ENCODE measurements at places on chromosomes 5 and 9.

DNA sequence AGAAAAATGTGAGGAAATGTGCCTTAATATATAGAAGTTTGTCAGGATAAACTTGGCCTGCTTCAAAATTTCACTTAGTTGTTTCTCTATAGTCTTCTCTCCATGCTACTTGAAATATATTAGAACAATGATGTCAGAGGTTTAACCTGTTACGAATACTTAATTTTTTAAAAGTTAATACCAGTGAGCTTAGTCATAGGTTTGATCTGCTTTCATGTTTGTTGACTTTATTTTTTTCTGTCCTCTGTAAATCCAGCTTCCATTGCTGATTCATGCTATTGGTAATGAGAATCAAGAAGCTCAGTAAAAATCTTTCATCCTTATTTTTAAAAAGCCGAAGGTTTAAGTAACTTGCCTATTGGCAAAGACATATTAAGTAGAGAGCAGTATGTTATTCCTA is 27.9 kb downstream of the BDP1 start:
- no peak for DNase-seq

DNA sequence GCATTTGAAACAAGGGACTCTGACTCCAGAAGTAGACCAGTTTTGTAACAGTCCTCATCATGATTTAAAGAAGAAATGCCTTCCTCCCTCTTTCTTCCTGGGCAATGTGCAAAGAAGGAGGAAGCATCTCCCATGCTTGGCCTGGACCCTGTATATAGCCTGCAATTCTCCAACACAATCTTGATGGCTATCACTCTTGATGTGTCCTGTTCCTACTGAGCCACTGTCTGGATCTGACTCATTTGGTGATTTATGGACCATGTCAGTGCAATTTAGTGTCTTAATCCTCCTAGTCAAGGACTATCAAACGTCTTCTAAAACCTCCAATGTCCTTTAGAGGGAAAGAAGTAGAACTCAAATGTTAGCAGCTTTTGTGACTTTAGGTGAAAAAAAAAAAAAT is 697.3 kb downstream of the TLR4 start:
- DNase-seq: no peak

- DNase-seq: no peak
Measured at GRCh38 chr5:172793577-172794488, 22.8 kb upstream of the DUSP1 start.

- no peak for DNase-seq
Measured at GRCh38 chr5:179406031-179406961, 61.0 kb upstream of the ADAMTS2 start.

DNA sequence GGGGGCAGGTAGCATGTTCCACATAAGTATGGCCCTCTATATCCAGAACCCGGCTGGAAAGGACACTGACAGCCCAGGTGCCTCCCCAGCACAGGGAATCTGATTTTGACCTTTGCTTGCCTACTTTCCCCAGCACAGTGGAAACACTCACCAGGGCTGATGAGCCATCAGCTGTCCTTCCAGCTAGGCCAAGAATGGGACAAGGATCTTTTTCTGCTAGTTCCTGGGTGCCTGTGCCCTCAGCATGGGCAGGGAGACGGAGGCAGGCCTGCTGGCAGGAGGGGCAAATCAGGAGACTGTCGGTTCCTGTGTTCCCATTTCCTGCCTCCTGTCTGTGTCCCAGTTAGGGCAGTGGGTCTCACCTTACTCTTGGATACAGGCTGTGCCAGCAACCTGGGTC is 1.1 kb downstream of the CYFIP2 start:
- DNase-seq: no peak

DNA sequence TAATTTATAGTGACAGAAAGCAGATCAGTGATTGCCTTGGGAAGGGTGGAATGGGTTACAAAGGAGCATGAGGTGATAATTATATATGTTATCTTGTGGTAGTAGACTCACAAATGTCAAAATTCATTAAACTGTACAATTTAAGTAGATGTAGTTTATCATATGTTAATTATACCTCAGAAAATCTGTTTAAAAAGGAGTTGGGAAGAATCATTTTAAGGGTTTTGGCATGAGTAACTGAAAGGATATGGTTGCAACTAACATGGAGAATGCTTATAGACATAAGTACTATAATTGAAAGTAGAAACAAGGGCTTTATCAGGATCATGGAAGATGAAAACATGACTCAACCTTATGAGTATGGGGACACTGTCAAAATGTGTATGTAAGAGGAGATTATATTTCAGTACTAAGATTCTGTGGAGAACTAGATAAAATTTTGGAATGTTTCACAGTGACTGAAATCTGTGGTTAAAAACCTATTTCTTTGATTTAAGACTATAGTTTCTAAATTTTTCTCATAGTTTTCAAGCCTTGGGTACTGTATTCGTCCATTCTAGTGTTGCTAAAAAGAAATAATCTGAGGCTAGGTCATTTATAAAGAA is 73.3 kb downstream of the FCHO2 start:
- no peak for DNase-seq

DNA sequence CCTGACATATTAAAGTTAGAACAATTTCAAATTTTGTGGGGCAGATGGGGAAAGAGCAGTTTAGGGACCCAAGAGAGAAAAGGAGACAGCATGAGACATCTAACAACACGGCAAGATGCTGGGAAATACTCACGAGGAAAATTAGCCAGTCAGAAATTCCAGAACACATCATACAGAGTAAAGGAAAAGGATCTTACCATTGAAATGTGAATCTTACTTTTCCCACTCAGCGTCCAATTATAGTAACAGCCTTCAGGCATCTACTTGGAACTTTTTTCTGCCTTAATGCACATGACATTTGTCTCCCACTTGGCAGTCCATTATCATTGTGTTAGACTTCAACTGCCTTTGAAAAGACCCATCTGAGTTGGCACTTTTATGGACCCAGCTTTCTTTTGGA is 189.7 kb upstream of the SLC27A6 start:
- no peak for DNase-seq

DNA sequence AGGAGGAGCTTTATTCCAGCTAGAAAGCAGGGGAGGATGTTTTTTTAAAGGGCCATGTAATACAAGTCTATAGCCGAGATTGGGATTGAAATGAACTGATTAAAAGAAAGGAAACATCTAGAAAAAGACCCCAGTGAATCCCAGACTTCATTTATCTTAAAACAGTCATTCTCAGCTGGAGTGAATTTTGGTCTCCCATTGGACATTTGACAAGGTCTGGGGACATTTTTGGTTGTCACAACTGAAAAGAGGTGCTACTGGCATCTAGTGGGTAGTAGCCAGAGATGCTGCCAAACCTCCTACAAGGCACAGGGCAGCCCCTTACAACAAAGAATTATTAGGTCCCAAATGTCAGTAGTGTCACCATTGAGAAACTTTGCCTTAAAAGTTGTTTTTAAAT is 16.3 kb upstream of the SPINK4 start:
- DNase-seq: no peak

- DNase-seq: no peak
Measured at GRCh38 chr5:158920736-158921135, 179.0 kb downstream of the EBF1 start.

- no peak for DNase-seq
Measured at GRCh38 chr5:91690921-91691320, 307.8 kb upstream of the ARRDC3 start.

DNA sequence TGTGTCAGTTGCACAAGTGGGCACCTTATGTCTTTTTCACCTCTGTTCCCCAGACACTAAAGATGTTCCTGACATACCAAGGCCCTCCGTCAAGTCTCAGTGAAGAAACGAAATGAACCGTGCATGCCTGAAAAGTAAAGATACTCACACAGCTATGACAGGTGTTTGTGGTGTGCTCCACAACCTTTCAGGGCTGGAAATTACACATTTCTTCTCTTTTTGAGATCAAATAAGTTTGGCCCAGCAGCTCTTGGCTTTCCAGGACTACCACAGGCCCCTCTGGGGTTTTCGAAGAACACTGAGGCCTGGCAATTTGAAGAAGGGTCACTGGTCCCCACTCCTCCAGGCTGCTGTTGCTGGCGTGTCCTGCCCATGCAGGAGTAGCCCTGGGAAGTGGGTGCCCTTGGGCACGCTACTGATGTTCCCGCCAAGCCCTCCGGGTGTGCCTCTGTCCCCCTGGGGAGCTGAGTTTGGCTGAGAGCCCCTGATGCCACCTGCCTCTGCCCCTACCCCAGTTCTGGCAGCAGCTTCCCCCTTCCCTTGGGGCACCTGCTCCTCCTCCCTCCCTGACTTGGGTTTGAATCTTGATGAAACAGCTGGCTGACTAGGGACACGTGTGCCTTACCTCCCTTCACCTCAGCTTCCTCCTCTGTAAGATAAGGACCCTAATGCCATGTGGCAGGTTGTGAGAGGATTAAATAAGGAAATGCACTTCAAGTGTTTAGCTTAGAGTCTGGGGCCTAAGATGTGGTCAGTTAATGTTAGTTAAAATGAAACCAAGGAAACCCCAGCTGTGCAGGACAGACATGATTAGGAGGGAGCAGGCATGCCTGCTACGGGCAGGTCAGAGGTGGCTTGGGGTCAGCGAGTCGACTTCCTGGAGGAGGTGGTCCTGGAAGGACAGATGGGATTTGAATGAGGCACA is 49.1 kb upstream of the GADD45G start:
- no peak for DNase-seq

Data from activated CD4-positive, alpha-beta T cell treated with anti-CD3 and anti-CD28 coated beads, Interleukin-2, amount 10 ng/mL, durations not matched to agents 7 days and 5 days (primary cell).